ENCODE measurements at places on chromosomes 4 and X.

DNA sequence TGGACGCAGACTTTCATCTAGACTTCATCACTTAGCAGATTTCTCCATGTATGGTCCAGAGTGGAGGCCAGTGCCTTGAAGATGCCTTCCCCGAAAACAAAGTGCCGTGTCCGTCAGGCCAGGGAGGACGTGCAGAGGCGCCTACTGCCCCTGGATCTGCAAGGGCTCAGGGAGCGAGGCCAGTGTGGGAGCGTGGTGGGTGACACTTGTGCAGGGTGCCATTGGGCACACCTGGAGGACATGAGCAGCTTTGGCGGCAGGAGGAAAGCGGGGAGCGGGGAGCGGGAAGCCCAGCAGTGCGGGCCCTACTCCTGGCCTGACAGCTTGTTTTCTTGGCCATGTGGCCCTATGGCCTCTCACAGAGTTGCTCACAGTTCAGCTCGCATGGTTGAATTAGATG is 25.8 kb downstream of the WFS1 start:
- no peaks in the 10 kb centered on the region for H3K27me3 ChIP-seq
- H3K4me3 ChIP-seq: no peak overlapping the region
- DNase-seq: no peak

- no peak for DNase-seq
- no peaks in the 10 kb centered on the region for H3K27me3 ChIP-seq
- H3K4me3 ChIP-seq: no peak overlapping the region
- no peak overlapping the region for H3K27ac ChIP-seq
- H3K36me3 ChIP-seq: no peaks in the 10 kb centered on the region
Observed at GRCh38 chr4:158998624-158999023, 104.3 kb upstream of the RAPGEF2 start.

DNA sequence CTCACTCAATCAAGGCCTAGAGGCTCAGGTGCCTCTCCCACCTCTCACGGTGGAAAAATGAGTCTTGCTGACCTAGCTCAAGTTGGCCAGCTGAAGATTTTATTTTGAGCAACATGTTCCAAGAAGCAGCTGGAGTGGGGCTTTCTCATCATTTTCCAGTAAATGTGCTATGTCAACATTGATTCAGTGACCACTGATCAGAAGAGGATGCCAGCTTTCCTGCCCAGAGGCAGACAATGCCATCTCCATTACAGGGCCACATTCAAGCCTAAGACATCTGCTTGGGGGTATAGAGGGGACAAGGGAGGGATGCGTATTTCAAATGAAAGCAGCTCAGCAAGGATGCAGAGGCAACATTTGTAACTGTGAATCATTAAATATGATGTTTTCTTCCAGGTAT is 3.0 kb downstream of the MEPE start:
- no peaks in the 10 kb centered on the region for H3K4me1 ChIP-seq
- no peak for DNase-seq
- H3K27me3 ChIP-seq: no peaks in the 10 kb centered on the region
- no peaks in the 10 kb centered on the region for H3K36me3 ChIP-seq

GRCh38 chrX:136725441-136726104 is 55.2 kb downstream of the ARHGEF6 start:
- H3K36me3 ChIP-seq: no peaks in the 10 kb centered on the region
- H3K27me3 ChIP-seq: no peaks in the 10 kb centered on the region
- no peak overlapping the region for H3K27ac ChIP-seq
- H3K4me1 ChIP-seq: peaks cover 2% of the 10 kb centered on the region
- H3K4me3 ChIP-seq: no peak overlapping the region

DNA sequence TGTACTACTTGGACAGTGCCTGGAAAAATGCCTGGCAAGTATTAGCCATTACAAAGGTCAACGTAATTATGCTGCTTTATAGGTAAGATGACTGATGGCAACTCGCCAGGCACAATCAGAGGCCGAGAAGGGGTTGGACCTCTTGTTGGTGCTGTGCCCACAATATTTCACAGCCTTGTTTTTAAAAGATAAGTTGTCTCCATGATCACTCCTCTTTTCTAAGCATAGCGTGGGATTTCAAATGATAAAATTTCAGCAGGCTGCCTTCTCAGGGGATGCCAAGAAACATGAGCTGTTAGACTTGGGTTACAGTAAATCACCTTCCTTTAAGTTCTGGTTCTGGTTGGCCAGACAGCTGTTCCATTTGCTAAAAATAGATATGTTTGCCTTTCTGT is 26.9 kb downstream of the HOPX start:
- no peak overlapping the region for H3K4me3 ChIP-seq
- no peak for DNase-seq
- H3K27me3 ChIP-seq: no peaks in the 10 kb centered on the region

Measured in effector memory CD4-positive, alpha-beta T cell (primary cell).